Mammary microvascular endothelial cell (primary cell): ENCODE measurements at places on chromosomes 11 and 22. TPM values are rescaled to one million over a fixed set of nuclear protein-coding genes. Genes with fewer than 3 reads are reported as not detected.

BTBD18 gene
- not detected in 2 replicates for total RNA-seq

OR4A16 gene
- not detected in 2 replicates for total RNA-seq

TSKU gene
- 16.9 and 18.3 TPM in 2 replicates for total RNA-seq

MOGAT2 gene
- total RNA-seq: not detected in 2 replicates

SLC5A12 gene
- total RNA-seq: not detected in 2 replicates

OR5D14 gene
- not detected in 2 replicates for total RNA-seq

C11orf86 gene
- not detected in 2 replicates for total RNA-seq

ATXN10 gene
- total RNA-seq: 53.4 and 56.6 TPM in 2 replicates

ISX gene
- not detected in 2 replicates for total RNA-seq

RRP7A gene
- total RNA-seq: 40.7 and 40.9 TPM in 2 replicates

CNIH2 gene
- not detected in 2 replicates for total RNA-seq

MSANTD2 gene
- total RNA-seq: 8.6 and 9.1 TPM in 2 replicates

NEFH gene
- total RNA-seq: 1.2 and 2.1 TPM in 2 replicates
